Upper lobe of right lung (tissue), 1 donor: ENCODE measurements at places on chromosomes 11 and 22. TPM values are rescaled to one million over a fixed set of nuclear protein-coding genes. Genes with fewer than 3 reads are reported as not detected.

OR5M3 gene
- not detected for total RNA-seq

APOL4 gene
- 14.3 TPM for total RNA-seq

CHRDL2 gene
- 1.6 TPM for total RNA-seq

TPCN2 gene
- 16.6 TPM for total RNA-seq

SAMM50 gene
- 25.7 TPM for total RNA-seq

AIP gene
- 87.0 TPM for total RNA-seq

SNX32 gene
- total RNA-seq, result not detected

SLC22A25 gene
- total RNA-seq, result not detected

SLC22A8 gene
- not detected for total RNA-seq

POU2AF2 gene
- not detected for total RNA-seq

ELMOD1 gene
- total RNA-seq, result 2.8 TPM

TSPAN18 gene
- 46.4 TPM for total RNA-seq

SPDYC gene
- not detected for total RNA-seq

SIPA1 gene
- 86.5 TPM for total RNA-seq

C11orf91 gene
- total RNA-seq, result 1.5 TPM

ACRV1 gene
- not detected for total RNA-seq

OR10A2 gene
- not detected for total RNA-seq

C11orf97 gene
- total RNA-seq, result not detected

MUC5AC gene
- not detected for total RNA-seq

TENM4 gene
- 4.3 TPM for total RNA-seq

TECTA gene
- 0.87 TPM for total RNA-seq

PCNX3 gene
- 34.0 TPM for total RNA-seq

PRG3 gene
- total RNA-seq, result not detected

CDC42BPG gene
- total RNA-seq, result 20.9 TPM

HPS5 gene
- 33.0 TPM for total RNA-seq

GNG3 gene
- not detected for total RNA-seq

EED gene
- total RNA-seq, result 21.3 TPM

GGTLC2 gene
- total RNA-seq, result 6.5 TPM

KRTAP5-10 gene
- total RNA-seq, result not detected

MS4A10 gene
- not detected for total RNA-seq
